ENCODE measurements at places on chromosomes 3 and 15. TPM values are rescaled to one million over a fixed set of nuclear protein-coding genes. Genes with fewer than 3 reads are reported as not detected.

Gene CD80
- total RNA-seq = not detected

Gene TMCO5A
- total RNA-seq = not detected

Gene DLL4
- not detected for total RNA-seq

Gene GABRB3
- total RNA-seq = not detected

Gene POTEB
- total RNA-seq = not detected

Gene PROK2
- total RNA-seq = not detected

Gene BCHE
- total RNA-seq = 1.3 TPM

Gene ONECUT1
- 0.91 TPM for total RNA-seq

Gene INTS14
- 55.6 TPM for total RNA-seq

Gene C3orf18
- total RNA-seq = 3.1 TPM

Gene CISH
- 1.4 TPM for total RNA-seq

Gene ZMAT3
- 10.5 TPM for total RNA-seq

Gene HGD
- 23.0 TPM for total RNA-seq

Data from Calu3 (cell line).